ENCODE measurements at places on chromosomes 6 and 20. TPM values are rescaled to one million over a fixed set of nuclear protein-coding genes. Genes with fewer than 3 reads are reported as not detected.

Gene ADGRF1
- not detected for total RNA-seq

Gene SIRPG
- not detected for total RNA-seq

Gene KHDC1L
- total RNA-seq = not detected

Gene TUBE1
- 14.7 TPM for total RNA-seq

Gene ZC2HC1B
- not detected for total RNA-seq

Gene PLEKHG1
- 2.3 TPM for total RNA-seq

DNA sequence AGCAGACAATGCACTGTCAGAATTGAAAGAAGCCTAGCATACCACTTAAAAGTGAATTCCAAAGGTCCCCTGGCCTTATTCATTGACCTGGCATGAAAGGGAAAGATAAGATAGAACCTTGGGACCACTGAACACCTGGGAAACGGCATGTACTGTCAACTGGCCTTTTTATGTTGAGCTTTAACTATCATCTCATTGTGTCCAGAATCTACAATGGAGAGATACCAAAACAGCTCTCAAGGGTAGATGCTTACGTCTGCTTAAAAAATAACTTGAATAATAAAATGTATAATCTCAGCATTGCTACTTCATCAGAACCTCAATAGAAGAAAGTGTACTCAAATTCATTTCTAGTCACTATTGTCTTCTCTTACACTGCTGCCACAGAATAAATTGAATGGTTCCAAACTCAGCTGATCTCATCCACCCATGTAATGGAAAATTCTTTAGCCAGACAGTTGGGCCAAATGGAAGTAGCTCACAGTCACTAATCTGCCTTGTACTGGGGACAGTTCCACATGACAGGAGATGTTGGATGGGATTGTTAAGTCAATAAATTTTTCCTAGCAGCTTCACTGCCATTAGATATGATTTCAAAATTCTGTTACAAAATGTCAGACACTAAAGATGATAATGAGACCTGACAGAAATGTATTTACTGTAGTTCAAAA, 93.8 kb downstream of the MLIP start:
- no peak overlapping the region for H3K4me3 ChIP-seq
- H3K4me1 ChIP-seq = peaks cover 16% of the 10 kb centered on the region
- no peaks in the 10 kb centered on the region for H3K27me3 ChIP-seq
- peaks cover 21% of the 10 kb centered on the region for H3K36me3 ChIP-seq

DNA sequence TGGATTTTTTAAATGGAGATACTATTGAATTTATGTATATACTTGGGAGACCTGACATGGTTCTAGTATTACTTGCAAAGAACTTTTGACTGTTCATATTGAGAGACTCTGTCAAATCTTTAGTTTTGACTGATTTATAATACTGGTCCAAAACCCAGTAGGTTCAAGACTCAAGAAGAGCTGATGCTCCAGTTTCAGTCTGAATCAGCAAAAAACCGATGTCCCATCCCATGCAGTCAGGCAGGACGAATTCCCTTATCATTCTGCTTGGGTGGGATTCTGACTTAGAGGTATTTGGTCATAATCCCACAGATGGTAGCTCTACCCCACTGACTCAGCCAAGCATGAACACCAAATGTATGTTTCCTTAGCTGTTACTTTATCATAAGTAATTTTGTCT, 29.5 kb downstream of the ZNF334 start:
- no peaks in the 10 kb centered on the region for H3K4me1 ChIP-seq
- no peak for DNase-seq
- no peaks in the 10 kb centered on the region for H3K36me3 ChIP-seq
- no peak overlapping the region for H3K4me3 ChIP-seq
- peaks cover 4% of the 10 kb centered on the region for H3K27me3 ChIP-seq
- H3K27ac ChIP-seq = no peak overlapping the region

GRCh38 chr6:56372406-56372995, 125.1 kb upstream of the COL21A1 start:
- peak overlapping the region; percentile 7 for H3K27ac ChIP-seq
- H3K4me3 ChIP-seq = no peak overlapping the region
- H3K36me3 ChIP-seq = no peaks in the 10 kb centered on the region
- no peak for DNase-seq
- H3K27me3 ChIP-seq = no peaks in the 10 kb centered on the region

GRCh38 chr6:135325624-135326424, 144.7 kb downstream of the MYB start:
- no peaks in the 10 kb centered on the region for H3K27me3 ChIP-seq
- peaks cover 11% of the 10 kb centered on the region for H3K36me3 ChIP-seq
- no peak for DNase-seq
- H3K27ac ChIP-seq = no peak overlapping the region
- no peak overlapping the region for H3K4me3 ChIP-seq

DNA sequence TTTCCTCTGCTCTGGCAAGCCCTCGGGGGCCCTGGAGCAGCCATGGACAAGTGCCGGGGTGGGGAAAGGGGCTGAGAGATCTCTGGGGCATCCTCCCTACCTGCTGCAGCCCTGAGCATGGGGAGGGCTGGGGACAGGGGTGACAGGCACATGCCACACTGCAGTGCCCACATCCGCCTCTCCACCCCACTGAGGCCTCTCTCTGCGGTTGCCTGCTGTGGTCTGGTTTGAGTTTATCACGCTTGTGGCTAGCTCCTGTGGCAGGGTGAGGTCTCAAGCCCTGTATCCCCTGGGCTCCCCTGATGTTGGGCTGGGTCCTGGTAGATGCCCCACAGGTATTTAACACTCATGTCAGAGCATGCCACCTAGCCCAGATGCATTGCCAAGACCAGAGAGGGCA, 52.9 kb upstream of the MLN start:
- no peak for DNase-seq
- H3K27ac ChIP-seq = no peak overlapping the region
- H3K27me3 ChIP-seq = no peaks in the 10 kb centered on the region

Data from gastrocnemius medialis (tissue), 4 donors.